ENCODE measurements at places on chromosomes 5 and 9.

DNA sequence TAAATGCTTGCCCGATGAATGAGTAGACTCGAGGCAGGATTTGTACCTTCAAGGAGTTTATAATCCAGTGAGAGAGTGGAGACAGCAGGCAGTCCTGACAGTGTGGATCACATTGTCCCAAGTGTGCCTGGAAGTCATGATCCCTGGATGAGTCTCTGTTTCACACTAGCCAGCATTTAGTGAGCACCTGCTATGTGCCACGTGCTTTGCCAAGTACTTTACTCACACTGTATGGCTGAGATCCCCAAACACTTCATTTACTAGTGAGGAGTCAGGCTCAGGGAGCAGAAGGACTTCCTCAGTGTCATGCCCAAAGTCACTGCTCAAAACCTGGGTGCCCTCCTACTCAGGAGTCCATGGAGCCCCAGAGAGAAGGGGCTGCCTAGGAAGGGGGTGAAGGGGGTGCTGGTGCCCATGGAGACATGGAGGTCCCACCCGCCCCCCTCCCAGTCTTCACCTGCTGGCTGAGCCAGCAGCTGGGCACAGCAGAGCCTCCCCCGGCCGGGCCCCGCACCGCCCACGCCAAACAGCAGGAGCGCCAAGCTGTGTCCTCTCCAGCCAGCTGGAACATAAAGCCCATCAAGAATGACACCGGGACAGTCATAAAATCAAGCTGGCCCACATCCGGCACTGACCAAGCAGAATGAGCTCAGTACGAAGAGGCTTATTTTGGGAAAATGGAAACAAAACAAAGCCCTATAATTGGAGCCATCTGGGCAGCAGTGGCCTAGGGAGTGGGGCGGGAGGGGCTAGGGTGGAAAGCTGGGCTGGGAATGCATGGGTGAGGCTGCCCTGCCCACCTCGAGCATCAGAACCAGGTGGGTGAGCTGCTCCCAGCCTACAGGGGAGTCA, 10.6 kb downstream of the LAMC3 start:
- peaks cover 10% of the 10 kb centered on the region for H3K27me3 ChIP-seq
- H3K36me3 ChIP-seq = no peaks in the 10 kb centered on the region
- H3K4me3 ChIP-seq = no peak overlapping the region
- no peak overlapping the region for H3K27ac ChIP-seq

GRCh38 chr9:120723565-120723964, 9.3 kb upstream of the MEGF9 start:
- no peaks in the 10 kb centered on the region for H3K4me1 ChIP-seq
- H3K27me3 ChIP-seq = no peaks in the 10 kb centered on the region
- H3K4me3 ChIP-seq = no peak overlapping the region
- no peak for DNase-seq
- H3K27ac ChIP-seq = no peak overlapping the region
- H3K36me3 ChIP-seq = no peaks in the 10 kb centered on the region

- no peaks in the 10 kb centered on the region for H3K27me3 ChIP-seq
- H3K27ac ChIP-seq = no peak overlapping the region
- H3K4me1 ChIP-seq = peaks cover 54% of the 10 kb centered on the region
- no peak for DNase-seq
Observed at GRCh38 chr9:72477930-72478518, 43.4 kb upstream of the TMC1 start.

GRCh38 chr9:135615666-135616618, 23.4 kb downstream of the GLT6D1 start:
- DNase-seq = no peak
- no peak overlapping the region for H3K27ac ChIP-seq
- no peak overlapping the region for H3K4me3 ChIP-seq
- peaks cover 5% of the 10 kb centered on the region for H3K27me3 ChIP-seq

- no peaks in the 10 kb centered on the region for H3K36me3 ChIP-seq
- H3K27me3 ChIP-seq = peaks cover 2% of the 10 kb centered on the region
- no peaks in the 10 kb centered on the region for H3K4me1 ChIP-seq
- DNase-seq = no peak
Observed at GRCh38 chr5:110846398-110847001, 107.7 kb downstream of the SLC25A46 start.

DNA sequence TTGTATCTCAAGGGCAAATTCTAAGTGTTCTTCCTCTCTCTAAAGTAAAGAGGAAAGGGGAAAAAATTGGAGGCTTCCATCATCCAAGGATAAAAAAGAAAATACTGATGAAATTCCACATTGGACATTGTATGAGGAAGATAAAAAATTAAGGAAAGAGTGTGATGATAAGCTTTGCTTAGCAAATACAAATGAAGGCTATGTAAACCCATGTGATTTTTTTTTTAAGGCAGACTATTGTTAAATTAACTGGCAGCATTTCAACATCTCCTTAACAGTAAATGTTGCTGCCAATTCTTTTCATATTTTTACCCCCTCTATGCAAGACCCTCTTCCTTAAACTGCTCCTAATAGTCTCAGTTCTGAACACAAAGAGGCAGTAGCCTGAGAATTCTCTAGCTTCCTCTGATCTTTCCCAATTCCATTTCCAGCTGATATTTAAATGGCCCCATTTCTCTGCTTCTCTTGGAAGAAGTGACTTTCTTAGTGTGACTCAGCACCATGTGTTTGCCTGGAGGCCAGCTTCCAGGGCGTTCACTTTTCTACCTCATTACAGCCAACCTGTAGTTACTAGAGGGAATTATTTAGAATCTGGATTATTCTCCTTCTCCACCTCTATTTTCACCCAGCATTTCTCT, 159.7 kb downstream of the TLE1 start:
- DNase-seq = no peak
- no peaks in the 10 kb centered on the region for H3K4me1 ChIP-seq
- H3K36me3 ChIP-seq = no peaks in the 10 kb centered on the region
- peaks cover 2% of the 10 kb centered on the region for H3K27me3 ChIP-seq
- H3K4me3 ChIP-seq = no peak overlapping the region

GRCh38 chr9:132077881-132078698, 1.6 kb downstream of the MED27 start:
- peaks cover 32% of the 10 kb centered on the region for H3K36me3 ChIP-seq
- H3K27ac ChIP-seq = peak overlapping the region; percentile 67
- peak overlapping the region; percentile 99 for H3K4me3 ChIP-seq
- H3K27me3 ChIP-seq = peaks cover 5% of the 10 kb centered on the region

DNA sequence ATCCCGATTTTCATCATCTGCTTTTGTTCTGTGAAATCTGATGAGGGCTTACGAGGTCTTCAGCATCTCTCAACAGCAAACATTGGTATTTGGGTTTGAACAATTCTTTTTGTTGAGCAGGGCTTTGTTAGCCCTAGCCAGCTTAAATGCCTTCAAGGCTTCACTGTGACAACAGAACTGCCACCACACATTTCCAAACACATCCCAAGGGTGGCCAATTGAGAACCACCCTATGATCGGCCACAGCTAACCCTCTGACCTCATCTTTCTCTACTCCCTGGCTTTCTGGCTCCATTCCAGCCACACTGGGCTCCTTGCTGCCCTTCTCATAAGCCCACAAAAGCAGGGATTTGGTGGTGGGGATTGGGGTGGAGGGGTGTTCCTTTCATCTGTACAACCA, 17.6 kb downstream of the MTX3 start:
- no peaks in the 10 kb centered on the region for H3K4me1 ChIP-seq
- DNase-seq = no peak
- peaks cover 27% of the 10 kb centered on the region for H3K36me3 ChIP-seq

GRCh38 chr5:68134033-68134668, 81.4 kb upstream of the PIK3R1 start:
- no peak overlapping the region for H3K27ac ChIP-seq
- H3K27me3 ChIP-seq = peaks cover 2% of the 10 kb centered on the region
- no peaks in the 10 kb centered on the region for H3K4me1 ChIP-seq
- H3K4me3 ChIP-seq = no peak overlapping the region
- H3K36me3 ChIP-seq = no peaks in the 10 kb centered on the region

DNA sequence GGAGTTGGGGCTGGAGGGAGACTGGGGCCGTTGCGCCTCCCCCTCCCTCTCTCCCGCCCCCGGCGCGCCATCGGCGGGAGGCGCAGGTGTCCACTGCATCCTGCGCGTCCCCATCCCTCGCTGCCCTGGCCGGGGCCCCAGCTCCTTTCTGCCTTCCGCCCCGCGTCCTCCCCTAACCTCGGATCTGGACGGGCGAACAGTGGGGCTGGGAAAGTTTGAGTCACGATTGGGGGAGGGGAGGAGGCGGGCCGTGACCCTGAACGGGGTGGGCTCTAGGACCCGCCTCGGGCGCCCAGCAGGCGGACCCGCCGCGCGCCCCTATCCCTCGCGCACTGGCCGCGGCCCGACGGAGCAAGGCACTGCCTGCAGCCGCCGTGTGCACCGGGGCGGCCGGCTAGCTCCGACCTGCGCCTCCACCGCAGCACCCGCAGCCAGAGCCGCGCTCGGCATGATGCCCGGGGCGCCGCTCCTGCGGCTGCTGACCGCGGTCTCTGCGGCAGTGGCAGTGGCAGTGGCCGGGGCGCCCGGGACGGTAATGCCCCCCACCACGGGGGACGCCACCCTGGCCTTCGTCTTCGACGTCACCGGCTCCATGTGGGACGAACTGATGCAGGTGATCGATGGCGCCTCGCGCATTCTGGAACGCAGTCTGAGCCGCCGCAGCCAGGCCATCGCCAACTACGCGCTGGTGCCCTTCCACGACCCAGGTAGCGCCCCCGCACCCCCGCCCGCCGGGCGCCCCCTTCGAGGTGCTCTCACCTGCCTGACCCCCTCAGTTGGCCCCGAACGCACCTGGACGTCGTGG, at the start of gene HMCN2:
HMCN2 (plus strand) TSS at position 330 of the 805 bp plus-strand sequence; CDS start at position 449, 119 bp downstream.
- H3K27ac ChIP-seq = no peak within 1 kb of the TSS
- DNase-seq = no peak
- H3K36me3 ChIP-seq = no peaks in the 10 kb centered on the region
- no peak within 1 kb of the TSS for H3K4me3 ChIP-seq
- H3K4me1 ChIP-seq = no peaks in the 10 kb centered on the region
- H3K27me3 ChIP-seq = peaks cover 62% of the 10 kb centered on the region

DNA sequence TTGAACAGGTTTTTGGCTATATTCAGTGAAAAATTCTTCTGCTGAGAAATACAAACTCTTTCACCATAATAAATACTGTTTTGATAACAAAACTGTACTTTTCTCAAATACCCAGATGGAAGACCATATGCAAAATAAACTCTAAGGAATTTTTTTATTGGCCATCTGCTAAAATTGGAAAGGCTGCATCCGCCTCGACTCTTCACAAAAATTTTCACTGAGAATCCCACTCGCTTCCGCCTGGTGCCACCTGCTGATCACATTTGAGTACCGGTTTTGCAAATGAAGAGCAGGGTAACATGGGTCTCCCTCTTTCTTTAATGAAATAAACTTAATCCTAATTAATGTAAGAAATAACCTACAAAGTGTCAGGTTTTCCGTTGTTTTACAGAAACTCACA, 76.4 kb downstream of the TTLL11 start:
- no peak for DNase-seq
- H3K27ac ChIP-seq = no peak overlapping the region
- no peaks in the 10 kb centered on the region for H3K27me3 ChIP-seq
- no peak overlapping the region for H3K4me3 ChIP-seq
- peaks cover 5% of the 10 kb centered on the region for H3K4me1 ChIP-seq
- peaks cover 3% of the 10 kb centered on the region for H3K36me3 ChIP-seq

DNA sequence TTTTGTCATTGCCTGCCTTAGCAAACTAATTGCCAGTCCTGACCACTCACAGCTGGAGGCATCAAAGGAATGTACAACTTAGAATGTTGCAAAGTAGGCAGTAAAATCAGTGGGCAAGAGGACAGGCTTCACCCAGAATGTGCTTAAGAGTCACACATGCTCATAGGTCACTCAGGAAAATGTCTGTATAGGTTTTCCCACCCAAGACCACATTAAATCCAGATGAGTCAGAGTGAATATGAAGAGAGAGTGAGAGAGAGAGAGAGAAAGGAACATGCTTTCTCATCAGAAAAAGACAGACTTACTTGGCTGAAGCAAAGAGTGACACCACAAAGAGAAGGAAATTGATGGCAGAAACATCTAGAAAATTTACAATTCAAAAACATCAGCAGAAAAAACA, 37.9 kb downstream of the PLEKHG4B start:
- DNase-seq = no peak
- H3K36me3 ChIP-seq = peaks cover 2% of the 10 kb centered on the region
- H3K4me1 ChIP-seq = peaks cover 3% of the 10 kb centered on the region
- no peak overlapping the region for H3K4me3 ChIP-seq
- H3K27me3 ChIP-seq = peaks cover 15% of the 10 kb centered on the region

- DNase-seq = no peak
- H3K27ac ChIP-seq = no peak overlapping the region
- peaks cover 8% of the 10 kb centered on the region for H3K4me1 ChIP-seq
- peaks cover 2% of the 10 kb centered on the region for H3K36me3 ChIP-seq
- peaks cover 5% of the 10 kb centered on the region for H3K27me3 ChIP-seq
Observed at GRCh38 chr5:142390334-142390733, 65.5 kb upstream of the SPRY4 start.

DNA sequence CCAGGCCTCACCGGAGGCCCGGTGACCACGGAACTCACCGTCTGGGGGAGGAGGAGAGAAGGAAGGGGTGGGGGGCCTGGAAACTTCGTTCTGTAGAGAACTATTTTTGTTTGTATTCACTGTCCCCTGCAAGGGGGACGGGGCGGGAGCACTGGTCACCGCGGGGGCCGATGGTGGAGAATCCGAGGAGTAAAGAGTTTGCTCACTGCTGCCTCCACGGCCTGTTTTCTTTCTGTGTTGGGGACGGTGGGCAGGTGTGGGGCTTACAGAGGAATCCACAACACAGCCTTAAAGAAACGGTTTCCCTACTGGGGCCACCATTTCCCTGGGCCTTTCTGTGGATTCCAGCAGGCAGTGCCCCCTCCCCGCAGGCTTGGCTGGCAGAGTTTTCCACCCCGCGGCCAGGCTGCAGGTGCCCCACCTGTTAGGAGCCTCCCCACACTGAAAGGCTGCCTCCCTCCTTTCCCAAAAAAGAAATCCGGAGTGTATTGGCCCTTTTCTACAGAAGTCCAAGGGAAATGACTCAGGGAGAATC, 80.8 kb downstream of the NTNG2 start:
- H3K27me3 ChIP-seq = peaks cover 13% of the 10 kb centered on the region
- no peak for DNase-seq
- peaks cover 9% of the 10 kb centered on the region for H3K4me1 ChIP-seq
- peak overlapping the region; percentile 85 for H3K4me3 ChIP-seq
- H3K36me3 ChIP-seq = no peaks in the 10 kb centered on the region

- H3K27me3 ChIP-seq = peaks cover 14% of the 10 kb centered on the region
- H3K4me3 ChIP-seq = peak overlapping the region; percentile 96
- peak overlapping the region; percentile 99 for H3K27ac ChIP-seq
Observed at GRCh38 chr5:121962347-121962670, 534 bp downstream of the SRFBP1 start.

GRCh38 chr5:151757233-151758140, 944 bp downstream of the ATOX1 start:
- peaks cover 11% of the 10 kb centered on the region for H3K36me3 ChIP-seq
- DNase-seq = no peak
- no peaks in the 10 kb centered on the region for H3K27me3 ChIP-seq
- peak overlapping the region; percentile 95 for H3K27ac ChIP-seq

DNA sequence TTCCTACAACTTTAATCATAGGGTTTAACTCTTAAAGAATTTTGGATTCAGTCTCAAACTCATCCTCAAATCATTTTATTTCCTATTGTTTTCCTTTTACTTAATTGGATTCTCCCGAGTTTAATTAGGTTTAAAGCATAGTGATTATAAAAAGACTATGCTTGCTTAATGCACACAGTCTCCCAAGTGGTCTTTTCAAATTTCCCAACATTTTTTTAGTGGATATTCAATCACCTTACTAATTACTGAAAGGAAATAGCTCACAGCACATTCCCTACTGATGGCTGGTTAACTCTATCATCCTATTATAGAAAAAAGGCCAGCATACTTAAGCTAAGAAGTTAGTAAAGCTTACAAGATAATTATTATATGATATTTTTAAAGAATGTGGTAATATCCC, 170.6 kb downstream of the PRDM9 start:
- H3K4me1 ChIP-seq = no peaks in the 10 kb centered on the region
- no peak overlapping the region for H3K4me3 ChIP-seq
- no peak for DNase-seq
- no peaks in the 10 kb centered on the region for H3K27me3 ChIP-seq
- no peak overlapping the region for H3K27ac ChIP-seq

All from activated naive CD8-positive, alpha-beta T cell treated with anti-CD3 and anti-CD28 coated beads, Interleukin-2, amount 50 U/mL, for 24 hours (primary cell).